GF-D8 (cell line): ENCODE measurements at places on chromosomes 7 and 10.

GRCh38 chr7:139203992-139204391 is 27.0 kb upstream of the UBN2 start:
- DNase-seq: no peak

DNA sequence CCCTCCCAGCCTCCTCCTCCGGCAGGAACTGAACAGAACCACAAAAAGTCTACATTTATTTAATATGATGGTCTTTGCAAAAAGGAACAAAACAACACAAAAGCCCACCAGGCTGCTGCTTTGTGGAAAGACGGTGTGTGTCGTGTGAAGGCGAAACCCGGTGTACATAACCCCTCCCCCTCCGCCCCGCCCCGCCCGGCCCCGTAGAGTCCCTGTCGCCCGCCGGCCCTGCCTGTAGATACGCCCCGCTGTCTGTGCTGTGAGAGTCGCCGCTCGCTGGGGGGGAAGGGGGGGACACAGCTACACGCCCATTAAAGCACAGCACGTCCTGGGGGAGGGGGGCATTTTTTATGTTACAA is 83.3 kb downstream of the PAX2 start:
- no peak for DNase-seq

GRCh38 chr7:70051726-70052125 is 453.5 kb downstream of the AUTS2 start:
- no peak for DNase-seq

DNA sequence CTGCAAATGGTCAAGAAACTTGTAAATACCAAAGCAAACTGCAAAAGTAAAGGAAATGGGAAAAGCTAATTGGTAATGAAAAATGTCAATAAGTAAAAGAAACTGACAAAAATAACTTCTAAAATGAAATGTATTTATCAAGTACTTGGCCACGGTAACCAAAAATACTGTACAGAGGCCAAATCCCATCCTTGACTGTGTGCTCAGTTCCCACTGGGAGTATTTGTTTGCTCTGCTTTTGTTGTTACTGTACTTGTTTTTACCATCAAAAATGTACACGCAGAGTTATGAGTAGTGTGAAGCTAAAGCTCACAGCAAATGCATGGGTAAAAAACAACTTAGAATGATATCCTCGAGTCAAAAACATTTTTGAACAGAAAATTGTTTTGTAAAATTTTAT is 31.1 kb downstream of the ENKUR start:
- no peak for DNase-seq

DNA sequence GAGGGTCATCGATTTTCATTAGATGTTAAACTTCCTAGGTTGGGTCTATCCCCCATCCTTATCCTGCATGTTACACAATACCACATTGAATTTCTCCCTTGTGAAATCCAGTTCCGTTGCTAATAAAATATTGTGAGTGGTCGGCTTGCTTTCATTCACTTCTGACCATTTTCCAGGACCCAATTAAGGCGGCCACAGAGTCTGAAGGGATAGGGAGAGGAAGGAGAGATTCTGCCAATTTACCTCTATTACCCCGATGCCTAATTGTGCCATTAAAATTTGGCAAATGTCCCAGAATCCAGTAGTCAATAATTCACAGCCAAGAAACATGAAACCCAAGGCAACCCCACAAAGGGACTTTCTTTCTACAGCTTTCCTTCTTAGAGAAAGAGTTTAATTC is 129.9 kb downstream of the IPMK start:
- DNase-seq: no peak

DNA sequence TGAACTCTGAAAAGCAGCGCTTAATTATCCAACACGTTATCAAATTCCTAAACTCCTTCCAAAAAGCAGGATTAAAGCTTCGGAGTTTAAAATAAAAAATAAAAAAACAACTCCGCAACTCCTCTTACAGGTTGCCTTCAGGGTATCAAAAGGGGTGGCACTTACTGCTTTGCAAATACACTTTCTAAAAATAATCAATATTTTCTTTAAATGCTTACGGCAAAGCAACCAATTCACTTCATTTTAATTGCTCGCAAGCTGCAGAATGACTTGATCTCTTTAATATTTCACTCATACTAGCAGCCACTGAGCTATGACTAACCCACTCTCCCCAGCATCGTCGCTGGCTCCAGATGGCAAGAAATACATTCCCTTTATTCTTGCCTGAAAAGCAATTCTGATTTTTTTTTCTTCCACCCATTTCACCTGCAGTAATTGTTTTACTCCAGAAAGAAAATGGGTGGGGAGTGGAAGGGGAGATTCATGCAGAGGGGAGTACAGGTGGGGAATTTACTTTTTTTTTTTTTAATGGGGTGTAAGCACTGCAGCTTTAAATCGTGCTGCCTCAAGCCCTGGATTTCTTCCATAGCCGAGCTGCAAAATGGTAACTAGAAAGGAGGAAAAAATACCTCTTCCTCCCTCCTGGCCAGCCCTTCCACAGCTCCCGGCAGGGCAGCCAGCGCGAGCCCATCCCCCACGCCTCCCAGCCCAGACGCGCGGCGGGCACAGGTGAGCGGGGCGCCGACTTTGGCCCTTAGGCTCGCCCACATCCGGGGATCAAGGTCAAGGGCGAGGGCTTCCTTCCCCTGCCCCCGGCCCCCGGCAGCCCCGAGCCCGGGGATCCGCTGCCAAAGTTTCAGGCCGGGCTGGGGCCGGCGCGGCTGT is 54.2 kb upstream of the FHIP2A start:
- DNase-seq: no peak

DNA sequence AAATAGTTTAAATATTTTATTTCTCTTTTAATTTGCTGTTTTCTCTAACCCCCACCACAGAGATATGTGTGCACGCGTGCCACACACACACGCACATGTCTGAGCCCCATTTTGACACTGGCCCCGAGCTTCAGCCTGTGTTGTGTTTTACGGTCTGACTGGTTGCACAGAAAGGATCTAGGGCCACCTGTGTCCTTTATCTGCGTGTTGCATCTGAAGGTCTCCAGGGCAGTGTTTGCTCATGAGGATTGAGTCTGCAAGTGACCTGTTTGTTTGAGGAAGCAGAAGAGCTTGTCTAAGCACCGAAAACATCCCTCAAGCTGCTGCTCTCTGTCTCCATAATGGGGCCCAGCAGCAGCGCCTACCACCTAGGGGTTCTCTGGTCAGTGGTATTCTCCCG is 266.4 kb upstream of the LYZL1 start:
- DNase-seq: no peak

DNA sequence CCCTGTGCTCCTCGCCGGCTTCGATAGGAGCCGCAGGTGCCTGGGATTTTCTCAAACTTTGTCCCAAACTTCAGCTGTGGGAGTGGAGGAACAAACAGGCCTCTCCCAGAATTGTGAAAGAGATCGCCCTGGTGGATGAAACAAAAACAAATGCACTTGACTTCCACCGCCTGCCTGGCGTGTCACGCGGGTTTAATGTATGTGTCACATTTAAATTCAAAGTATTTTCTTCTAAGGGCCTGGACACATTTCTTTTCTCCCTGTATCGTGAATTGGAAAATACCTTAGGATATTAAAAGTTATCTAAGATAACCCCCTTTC is 694 bp upstream of the WASL start:
- DNase-seq: no peak

GRCh38 chr7:80860554-80860953 is 58.3 kb downstream of the SEMA3C start:
- DNase-seq: no peak

GRCh38 chr10:78278058-78278404 is 244.4 kb downstream of the RPS24 start:
- DNase-seq: no peak

DNA sequence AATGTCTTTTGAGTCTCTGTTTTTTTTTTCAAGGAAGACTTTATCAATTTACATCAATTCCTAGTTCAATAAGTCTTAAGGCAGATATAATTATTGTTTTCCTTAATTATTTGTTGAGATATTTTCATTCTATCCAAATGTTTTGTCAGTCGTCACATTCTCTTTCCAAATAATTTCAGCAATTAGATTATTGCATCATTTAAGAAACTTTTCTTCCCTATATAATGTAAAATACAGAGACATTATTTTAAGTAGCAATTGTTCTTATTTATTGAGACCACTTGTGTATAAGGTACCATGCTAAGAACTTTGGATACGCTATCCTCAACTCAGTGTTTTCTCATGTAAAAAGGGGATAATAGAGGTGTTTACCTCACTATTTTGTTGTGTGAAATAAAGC is 38.1 kb upstream of the GNAT3 start:
- no peak for DNase-seq
